ENCODE measurements at places on chromosomes 16 and 17.

GRCh38 chr16:3608069-3608468 is 3.3 kb downstream of the SLX4 start:
- DNase-seq, result no peak

DNA sequence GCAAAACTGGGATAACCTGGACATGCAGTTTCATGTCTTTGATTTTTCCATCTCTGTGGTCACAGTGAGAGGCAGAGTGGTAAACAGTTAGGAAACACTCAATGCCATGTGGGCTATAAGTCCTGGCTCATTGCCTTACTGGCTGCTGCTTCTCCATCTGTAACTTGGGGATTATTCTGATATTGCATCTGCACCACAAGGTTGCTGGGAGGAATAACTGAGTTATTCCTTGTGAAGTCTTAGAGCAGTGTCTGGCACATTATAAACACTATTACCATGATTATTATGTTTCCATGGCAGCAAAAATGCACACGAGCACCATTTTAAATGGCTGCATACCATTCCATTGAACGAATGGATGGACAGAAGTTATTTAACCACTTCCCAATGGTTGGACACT is 111.7 kb upstream of the CDH5 start:
- DNase-seq, result no peak

DNA sequence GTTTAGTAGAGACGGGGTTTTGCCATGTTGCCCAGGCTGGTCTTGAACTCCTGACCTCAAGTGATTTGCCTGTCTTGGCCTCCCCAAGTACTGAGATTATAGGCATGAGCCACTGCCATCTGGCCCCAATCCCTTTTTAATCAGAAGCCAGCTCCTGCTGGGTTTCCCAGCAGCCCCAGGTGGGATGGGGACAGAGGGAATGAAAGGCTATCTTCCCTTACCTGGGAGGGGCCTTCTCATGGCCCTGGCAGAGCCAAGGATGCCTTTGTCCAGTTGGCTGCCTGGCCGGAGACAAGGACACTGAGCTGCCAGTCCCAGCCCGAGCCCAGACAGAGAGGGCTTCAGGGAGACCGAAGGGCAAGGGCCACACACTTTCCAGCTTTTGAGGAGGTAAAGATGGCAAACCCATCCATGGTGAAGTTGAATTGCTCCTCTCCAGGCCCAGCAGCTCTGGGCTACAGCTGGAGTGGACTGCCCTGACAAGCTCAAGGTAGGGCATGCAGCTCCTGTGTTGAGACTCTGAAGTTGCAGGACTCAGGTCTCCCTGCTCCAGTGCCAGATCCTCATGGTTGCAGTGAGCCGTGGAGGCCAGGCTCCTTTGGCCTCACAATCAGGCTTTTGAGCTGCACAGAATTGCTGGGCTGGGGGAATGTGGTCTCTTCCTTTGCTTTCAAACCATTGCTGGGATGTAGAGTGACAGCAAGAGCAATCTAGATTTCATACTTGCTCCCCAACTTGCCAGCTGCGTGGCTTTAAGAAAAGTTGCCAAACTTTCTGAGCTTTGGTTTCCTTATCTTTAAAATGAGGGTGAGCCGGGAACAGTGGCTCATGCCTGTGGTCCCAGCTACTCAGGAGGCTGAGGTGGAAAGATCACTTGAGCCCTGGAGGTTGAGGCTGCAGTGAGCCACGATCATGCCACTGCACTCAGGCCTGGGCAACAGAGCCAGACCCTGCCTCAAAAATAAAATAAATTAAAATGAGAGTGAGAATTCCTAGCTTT is 44.5 kb upstream of the IL34 start:
- no peak for DNase-seq

- DNase-seq, result no peak
Observed at GRCh38 chr17:65065906-65066305, 9.4 kb upstream of the GNA13 start.

GRCh38 chr17:28675980-28676379 is 14.0 kb downstream of the SUPT6H start:
- no peak for DNase-seq

GRCh38 chr17:67058036-67058435 is 13.7 kb downstream of the CACNG1 start:
- no peak for DNase-seq

DNA sequence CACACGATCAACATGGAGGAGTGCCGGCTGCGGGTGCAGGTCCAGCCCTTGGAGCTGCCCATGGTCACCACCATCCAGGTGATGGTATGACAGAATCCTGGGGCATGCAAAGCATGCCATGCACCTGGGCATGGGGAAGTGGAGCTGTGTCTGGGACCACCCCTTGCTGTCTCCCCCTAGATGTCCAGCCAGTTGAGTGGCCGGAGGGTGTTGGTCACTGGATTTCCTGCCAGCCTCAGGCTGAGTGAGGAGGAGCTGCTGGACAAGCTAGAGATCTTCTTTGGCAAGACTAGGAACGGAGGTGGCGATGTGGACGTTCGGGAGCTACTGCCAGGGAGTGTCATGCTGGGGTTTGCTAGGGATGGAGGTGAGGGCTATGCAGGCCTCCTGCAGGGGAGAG is 6.7 kb downstream of the IFI35 start:
- no peak for DNase-seq

DNA sequence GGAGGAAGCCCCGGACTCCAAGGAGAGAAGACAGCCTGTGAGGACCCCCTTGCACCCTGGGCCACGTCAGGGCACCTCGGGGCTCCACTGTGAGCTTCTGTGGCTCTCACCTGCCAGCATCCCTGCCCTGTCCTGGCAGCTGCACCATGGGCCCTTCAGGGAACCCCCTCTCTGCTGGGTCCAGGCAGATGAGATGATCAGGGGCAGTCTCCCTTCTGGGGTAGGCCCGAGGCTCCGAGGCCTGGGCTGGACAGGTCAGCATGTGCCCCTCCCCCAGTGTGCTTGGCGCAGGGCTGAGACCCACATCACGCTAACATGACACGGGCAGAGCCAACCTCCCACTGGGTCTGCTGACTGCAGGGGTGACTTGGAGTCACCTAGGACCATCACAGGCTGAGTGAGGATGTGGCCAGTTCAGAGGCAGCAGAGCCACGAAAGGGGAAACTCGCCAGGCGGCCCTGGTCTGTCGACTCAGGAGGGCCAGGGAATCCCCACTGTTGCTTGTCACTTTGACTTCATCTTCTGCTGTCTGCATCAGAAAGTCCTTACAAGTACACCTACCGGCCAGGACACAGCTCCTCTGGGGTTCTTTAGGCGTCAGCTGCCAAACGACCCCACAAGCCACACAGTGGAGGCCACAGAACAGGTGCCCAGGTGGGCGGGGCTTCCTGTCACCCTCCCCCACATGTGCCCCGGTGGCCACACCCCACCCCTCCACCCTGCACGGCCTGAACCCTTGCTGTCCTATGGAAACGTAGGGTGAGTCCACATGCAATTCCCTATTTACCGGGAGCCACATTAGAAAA is 2.2 kb downstream of the GALNS start:
- DNase-seq, result no peak

DNA sequence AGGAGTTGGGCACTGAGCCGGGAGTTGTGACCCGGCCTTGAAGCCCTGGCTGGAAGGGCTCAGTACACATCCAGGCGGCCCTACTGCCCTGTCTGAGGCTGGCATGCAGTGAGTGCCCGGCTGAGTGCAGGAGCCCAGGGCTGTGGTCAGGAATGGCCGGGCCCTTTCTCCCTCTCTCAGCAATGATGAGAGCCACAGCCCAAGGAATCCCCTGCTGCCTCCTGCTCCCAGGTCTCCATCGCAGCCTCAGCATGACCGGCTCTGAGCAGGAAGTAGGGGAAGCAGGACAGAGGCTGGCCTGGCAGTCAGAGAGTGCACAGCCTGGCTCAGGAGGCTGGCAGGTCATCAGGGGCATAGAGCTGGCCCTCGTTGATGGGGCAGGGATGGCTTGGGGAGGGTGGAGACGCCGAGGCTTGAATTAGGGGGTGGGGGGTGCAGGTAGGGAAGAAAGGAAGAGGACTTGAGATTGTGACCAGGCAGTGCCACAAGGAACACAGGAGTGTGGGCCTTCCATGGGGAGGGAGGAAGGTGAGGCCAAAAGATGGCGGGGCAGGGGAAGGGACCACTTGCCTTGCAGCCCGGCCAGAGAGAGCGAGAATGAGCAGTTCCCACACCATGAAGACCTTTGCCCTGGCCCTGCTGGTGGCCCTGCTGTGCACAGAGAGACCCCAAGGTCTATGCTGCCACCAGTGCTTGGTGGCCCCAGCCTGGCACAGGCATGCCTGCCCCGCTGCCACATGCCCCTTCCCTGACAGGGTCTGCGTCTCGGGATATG is 32.1 kb upstream of the KRT17 start:
- no peak for DNase-seq

DNA sequence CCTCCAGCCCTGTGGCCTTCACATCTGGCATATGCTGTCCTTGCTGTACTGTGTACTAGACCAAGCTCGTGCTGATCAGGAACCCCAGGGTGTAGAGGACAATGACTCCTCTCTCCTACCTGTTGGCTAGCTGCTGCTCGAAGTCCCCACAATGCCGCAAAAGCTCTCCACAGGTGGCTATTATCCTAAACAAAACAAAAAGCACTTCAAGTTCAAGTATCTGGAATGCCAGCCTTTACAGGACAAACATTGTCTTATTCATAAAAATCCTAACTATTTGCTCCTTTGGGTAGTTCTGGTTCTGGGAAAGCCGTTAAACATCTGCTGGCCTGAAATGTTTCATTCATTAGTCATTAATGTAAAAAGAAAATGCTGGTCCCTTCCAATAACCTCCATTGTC is 42.8 kb downstream of the COG7 start:
- DNase-seq, result no peak

- peak; percentile 82 for DNase-seq
Observed at GRCh38 chr17:50297407-50297865, 23.2 kb downstream of the TMEM92 start.

GRCh38 chr16:14240219-14240843 is 169.2 kb downstream of the MRTFB start:
- DNase-seq, result no peak

- no peak for DNase-seq
Observed at GRCh38 chr17:76700270-76700616, 10.5 kb downstream of the MXRA7 start.

DNA sequence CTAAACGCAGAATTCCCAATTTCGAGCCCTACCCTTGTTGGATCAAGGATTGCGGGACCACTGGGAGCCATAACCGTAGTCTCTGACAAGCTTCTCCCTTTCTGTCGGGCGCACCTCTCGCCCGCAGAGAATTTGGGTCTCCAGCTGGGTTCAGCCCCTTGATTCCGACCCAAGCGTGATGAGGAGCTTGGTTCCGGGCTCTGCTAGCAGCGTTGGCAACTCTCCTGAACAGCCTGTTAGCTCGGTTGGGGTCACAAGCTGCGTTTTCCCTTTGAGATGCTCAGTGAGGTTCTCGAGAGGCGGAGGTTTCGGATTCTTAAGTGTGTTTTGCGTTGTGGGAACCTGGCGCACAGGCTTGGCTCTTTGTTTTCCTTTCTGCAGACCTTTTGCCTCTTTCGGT is 655 bp downstream of the ATXN1L start:
- DNase-seq, result peak; percentile 5

DNA sequence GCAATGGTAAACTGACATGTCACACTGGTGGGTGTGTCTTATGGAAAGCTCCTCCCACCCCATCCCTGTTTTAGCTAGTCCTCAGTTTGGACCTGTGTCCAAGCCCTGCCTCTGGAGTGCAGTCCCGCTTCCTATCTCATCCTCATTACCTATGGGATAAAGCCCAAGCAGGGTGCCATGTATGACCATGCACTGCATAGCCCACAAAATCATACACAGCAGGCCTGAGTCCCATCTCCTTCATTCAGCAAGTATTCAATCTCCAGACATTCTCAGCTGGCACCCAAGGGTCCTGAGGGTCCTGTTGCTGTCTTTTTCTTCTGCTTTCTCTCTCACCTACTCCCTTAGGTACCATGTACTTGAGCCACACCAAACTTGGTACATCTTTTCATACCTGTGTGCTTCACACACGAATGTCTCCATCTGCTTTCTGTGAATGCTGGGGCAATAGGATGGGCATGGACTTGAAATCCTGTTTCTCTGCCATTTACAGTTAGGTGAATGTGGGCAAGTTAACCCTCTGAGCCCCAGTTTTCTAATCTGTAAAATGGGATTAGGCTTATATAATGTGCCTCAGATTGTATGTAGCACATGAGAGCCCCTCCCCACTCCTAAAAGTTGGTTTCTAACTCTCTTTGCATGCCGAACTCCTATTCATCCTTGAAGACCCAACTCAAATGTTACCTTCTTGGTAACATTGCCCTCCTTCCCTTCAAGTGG is 28.5 kb downstream of the TNS4 start:
- no peak for DNase-seq

- no peak for DNase-seq
Observed at GRCh38 chr17:33602981-33603380, 309.9 kb upstream of the ASIC2 start.

DNA sequence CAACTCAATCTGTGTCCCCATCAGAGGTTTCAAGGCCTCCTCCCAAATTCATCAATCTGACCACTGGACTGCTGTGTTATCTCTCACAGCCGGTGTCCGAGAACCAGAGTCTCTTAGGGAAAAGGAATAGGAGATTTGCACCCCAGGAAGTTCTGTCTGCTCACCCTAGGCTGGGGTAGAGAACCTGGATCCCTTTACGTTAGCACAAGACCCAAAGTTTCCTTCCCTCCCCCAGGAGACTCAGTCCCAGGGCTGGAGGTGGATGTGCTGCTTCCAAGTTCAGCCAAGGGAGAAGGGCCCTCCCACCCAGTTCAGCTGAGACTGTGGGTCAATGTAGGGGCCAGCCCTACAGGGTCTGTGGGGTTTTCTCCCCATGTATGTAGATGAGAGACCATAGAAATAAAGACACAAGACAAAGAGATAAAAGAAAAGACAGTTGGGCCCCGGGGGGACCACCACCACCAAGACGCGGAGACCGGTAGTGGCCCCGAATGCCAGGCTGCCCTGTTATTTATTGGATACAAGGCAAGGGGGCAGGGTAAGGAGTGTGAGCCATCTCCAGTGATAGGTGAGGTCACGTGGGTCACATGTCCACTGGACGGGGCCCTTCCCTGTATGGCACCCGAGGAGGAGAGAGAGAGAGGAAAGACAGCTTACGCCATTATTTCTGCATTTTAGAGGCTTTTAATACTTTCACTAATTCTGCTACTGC is 22.7 kb upstream of the OR1F1 start:
- DNase-seq, result no peak

- no peak for DNase-seq
Observed at GRCh38 chr16:66895999-66896398, 15.7 kb downstream of the PDP2 start.

- DNase-seq, result no peak
Observed at GRCh38 chr16:15834502-15834901, 22.3 kb downstream of the MYH11 start.
